Stimulated activated CD4-positive, alpha-beta T cell treated with anti-CD3 and anti-CD28 coated beads, Interleukin-4, amount 100 ng/mL, for 1 hour (primary cell): ENCODE measurements at places on chromosomes 1 and 21.

DNA sequence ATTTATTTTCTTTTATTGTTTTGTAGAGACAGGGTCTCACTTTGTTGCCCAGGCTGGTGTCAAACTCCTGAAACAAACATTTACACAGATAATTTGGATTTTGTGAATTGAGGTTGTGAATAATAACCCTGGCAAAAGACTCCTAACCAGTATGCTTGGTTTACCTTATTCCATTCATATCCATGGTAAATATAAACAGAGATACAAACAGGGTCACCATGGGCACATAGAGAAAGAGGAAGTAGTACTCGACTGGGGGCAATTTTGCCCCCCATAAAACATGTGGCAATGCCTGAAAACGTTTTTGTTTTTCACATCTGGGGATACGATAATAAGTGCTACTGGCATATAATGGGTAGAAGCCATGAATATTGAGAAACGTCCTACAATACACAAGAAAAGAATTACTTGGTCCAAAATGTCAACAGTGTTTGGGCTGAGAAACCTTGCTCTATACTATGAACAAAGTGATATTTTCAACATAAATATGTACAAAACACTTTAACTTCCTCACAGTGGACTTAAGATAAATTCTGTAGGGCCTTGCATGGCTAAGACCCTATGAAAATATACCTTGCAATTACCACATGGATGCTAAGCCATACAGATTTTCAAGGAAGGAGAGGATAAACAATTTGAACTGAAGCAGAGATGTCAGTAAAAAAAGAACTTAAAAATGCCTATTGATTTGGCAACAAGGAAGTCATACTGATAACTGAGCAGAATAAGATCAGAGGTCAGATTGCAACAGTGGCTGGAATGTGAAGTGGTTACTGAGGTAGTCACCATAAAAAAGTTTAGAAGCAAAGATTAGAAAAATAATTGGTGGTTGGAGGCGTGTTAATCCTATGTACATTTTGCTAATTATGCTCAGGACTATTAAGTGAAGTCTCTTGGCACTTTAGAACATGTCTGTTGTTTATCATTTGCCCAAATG is 27.4 kb upstream of the ASPM start:
- no peak for DNase-seq

DNA sequence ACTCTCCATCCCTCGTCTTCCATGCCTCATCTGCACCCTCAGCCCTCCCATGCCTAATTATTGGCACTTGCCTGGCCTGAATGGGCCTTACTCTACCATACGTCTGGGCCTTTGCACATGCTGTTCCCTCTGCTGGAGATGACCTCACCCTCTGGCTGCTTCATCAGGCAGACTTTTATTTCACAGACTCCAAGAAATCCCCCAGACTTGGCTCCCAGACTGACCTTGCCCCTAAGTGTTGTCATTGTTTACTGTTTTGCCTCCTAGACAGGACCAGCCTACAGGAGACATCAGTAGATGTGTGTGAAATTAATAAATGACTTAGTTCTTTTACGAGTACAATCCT is 5.2 kb upstream of the AHDC1 start:
- DNase-seq: no peak

DNA sequence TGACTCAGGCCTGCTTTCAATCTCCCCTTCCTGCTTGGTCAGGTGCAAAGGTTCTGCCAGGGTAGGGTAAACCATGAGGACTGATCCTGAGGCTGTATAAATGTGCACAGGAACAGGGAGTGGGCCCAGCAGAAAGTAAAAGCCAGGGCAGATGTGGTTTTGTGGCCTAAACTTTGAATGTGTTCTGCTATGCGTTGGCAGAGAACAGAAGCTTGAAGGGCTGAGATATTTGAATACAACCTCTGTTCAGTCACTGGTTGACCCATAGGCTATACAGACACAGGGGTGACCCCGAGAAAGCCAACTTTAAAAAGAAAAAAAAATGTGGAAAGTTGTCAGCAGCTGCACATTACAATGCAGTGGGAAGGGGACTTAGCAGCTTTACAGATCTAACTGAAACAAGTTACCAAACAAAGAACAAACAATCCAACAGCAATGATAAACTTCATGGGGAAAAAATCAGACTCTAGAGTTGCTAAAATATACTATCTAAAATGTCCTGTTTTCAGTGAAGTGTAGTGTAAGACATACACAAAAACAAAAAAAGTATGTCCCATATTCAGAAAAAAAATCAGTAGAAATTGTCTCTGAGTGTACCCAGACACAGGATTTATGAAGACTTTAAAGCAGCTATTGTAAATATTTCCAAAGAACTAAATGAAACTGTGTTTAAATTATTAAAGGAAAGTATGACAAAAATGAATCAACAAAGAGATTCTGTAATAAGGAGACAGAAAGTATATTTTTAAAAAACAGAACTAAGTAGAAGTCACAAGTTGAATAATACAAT is 216.1 kb downstream of the RPS6KC1 start:
- no peak for DNase-seq

DNA sequence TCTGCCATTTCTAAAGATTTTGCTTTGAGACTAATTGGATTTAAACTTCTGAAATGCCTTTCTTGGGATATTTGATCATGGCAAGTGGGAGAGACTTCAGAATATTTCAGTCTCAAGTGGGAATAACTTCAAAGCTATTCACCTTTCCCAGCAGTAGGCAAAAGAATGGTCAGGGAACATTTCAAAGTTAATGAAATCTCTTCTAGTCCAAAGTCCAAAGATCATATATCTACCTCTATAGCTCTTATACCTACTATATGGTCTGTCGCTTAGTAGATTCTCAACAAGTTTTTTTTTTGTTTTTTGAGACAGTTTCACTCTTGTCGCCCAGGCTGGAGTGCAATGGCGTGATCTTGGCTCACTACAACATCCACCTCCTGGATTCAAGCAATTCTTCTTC is 44.5 kb upstream of the PIGC start:
- DNase-seq: no peak

DNA sequence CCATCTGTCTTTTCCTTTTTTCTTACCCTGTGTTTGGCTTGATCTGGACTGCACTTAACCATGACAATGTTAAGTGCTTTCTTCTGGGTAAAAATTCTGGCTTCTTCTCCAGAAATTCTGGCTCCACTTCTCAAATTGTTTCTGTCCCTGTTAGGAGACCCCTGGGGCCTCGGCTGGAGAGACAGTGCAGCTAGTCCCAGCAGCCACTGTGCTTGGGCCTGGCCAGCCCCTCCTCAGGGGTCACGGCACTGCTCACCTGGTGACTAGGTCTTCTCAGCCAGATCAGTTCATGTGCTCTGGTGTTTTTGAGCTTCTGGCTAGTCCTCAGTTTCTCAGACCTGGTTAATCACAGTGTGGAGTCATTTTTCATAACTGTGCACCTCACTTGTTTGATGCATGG is 72.4 kb downstream of the ADARB1 start:
- DNase-seq: no peak

DNA sequence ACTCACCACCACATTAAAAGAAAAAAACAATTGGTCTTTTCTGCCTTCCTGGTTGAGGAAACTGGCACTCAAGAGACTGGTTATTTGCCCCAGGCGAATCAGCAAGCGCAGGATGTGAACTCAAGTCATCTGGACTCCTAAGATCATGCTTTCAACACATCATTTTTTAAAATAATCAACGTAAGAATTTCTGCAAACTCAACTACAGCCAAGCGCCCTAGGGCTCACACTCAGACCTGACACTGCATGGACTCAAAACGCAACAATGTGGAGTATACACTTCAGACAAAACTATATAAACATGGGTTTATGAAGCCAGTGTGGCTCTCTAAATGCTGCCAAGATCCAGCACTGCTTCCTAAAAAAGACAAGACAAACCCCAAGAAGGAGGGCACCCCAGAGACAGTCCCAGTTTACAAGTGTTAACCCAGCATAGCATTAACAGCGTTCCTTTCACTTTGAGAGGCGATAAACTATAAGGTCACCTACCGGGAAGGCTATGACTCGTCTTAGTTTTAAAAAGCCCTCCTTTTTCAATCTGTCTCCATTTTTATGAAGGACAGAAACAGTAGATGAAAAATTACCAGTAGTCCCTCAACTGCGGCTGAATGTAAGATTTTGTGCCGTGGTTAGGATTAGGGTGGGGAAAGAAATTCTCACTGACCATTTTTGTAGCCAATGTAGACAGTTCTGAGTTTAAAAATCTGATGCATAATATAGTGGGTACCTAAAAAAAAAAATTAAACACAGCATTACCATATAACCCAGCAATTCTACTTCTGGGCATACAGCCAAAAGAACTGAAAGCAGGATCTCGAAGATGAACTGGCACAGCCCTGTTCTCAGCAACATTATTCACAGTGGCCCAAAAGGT is 54.8 kb downstream of the SIPA1L2 start:
- DNase-seq: no peak

DNA sequence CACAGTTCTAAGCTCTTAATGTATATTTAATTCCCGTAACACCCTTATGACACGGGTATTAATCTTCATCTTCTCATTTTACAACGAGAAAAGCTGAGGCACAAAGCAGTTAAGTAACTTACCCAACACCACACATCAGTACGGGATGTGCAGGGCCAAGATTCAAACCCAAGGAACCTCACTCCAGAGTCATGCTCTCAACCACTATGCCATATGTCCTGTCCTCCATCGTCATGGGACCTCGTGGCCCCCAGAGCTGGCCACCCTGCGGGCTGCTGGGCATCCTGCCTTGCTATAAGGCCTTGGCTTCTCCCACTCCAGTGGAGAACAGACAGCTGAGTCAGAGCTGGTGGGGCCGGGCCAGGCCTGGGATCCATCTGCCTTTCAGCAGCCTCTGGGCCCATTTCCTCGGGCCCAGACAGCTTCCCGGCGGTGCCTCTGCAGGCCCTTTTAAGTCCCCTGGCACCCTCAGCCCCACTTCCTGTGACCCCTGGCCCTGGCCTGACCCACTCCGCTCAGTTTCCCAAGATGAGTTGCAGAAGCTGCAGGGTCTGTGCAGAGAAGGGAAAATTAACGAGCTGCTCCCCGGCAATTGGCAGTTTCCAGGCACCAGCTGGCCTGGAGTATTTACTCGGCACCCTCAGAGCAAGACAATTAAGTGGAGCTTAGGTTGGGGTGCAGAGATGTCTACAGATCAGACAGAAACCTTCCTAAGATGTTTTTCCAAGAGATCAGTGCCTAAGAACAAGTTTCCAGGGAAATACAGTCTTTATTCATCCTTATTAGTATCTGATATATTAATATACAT is 98.2 kb downstream of the EPHB2 start:
- DNase-seq: no peak

GRCh38 chr1:34162852-34163766 is 1.9 kb downstream of the CSMD2 start:
- no peak for DNase-seq

GRCh38 chr1:10760566-10761502 is 35.6 kb downstream of the CASZ1 start:
- DNase-seq: no peak

GRCh38 chr1:28031173-28031572 is 57.2 kb downstream of the EYA3 start:
- DNase-seq: no peak

GRCh38 chr1:116716391-116716790 is 37.8 kb upstream of the CD2 start:
- DNase-seq: no peak

DNA sequence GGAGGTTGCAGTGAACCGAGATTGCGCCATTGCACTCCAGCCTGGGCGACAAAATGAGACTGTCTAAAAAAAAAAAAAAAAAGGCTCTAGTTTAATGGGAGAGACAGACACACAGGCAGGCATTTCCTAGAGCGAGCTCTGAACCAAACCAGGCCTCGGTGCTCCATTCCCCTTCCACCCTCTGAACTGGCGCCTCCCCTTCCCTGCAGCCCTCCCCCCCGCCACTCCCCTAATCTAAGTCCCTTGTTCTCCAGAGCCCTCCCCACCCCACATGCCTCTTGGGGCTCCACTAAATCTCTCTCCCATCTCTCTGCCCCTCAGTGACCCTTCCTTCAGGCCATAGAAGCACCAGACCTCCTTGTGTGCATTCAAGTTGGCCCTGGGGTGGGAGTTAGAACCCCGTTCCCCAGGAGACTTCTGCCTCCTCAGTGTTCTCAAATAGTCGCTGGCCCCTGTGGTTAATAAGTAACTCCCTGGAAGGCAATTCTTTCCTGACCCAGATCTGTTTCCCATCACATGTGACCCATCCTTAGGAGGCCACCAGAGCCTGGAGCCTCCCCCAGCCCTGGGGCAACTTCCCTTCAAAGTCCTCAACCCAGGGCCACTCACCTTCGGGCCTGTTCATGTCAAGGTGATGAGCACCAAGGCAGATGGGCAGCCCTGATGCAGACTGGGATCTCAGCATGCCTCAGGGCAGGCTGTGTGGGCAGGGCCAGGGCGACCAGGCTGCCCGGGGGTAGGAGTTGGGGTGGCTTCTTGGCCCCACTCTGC is 42.6 kb upstream of the EPB41 start:
- no peak for DNase-seq

DNA sequence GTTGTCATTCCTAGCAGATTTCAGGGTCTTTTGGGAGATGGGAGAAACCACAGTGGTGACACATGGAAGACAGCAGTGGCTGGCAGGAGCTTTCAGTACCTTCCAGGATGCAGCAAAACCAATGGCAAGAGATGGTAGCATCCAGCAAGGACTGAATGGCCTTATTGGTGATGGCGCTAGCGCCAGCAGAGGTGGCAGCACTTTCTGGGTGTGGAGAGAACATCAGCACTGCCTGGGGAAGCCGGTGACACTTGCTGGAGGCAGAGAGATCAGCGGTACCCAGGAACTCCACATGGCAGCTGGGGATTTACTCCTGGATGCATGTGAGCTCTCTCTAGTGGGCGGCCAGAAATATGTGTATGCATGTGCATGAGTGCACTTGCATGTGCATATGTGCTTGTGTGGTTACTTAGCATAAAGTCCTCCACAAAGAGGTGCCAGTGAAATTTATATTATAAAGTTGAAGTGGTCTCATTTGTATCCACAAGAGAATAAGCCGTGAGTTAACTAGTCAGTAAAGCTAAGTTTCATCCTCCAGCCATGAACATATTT is 364.7 kb downstream of the LMX1A start:
- DNase-seq: no peak

DNA sequence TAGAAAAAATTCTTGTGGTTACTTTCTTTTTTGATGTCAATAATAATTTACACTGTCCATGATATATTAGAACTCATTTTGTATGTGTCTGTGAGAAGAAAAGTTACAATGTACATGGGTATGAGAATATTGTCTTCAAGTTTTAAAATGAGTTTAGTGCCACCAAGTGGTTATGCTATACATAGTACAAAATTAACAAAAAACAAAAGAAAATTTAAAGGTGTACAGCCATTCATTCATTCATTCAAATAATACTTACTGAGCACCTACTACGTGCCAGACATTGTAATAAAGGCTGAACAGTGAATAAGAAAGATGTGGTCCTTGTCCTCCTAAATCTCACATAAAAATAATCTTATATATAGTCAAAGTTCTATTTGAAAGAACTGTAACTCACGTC is 27.7 kb downstream of the UCHL5 start:
- no peak for DNase-seq

GRCh38 chr1:34876406-34876805 is 16.9 kb upstream of the SMIM12 start:
- DNase-seq: no peak
